Common myeloid progenitor, CD34-positive (primary cell): ENCODE measurements at places on chromosomes 7 and 10.

GRCh38 chr10:31647861-31648260 lies 280.8 kb downstream of the ARHGAP12 start:
- DNase-seq, result no peak

- no peak for DNase-seq
These were observed 3.4 kb downstream of the BAG3 start for GRCh38 chr10:119654540-119654939.

DNA sequence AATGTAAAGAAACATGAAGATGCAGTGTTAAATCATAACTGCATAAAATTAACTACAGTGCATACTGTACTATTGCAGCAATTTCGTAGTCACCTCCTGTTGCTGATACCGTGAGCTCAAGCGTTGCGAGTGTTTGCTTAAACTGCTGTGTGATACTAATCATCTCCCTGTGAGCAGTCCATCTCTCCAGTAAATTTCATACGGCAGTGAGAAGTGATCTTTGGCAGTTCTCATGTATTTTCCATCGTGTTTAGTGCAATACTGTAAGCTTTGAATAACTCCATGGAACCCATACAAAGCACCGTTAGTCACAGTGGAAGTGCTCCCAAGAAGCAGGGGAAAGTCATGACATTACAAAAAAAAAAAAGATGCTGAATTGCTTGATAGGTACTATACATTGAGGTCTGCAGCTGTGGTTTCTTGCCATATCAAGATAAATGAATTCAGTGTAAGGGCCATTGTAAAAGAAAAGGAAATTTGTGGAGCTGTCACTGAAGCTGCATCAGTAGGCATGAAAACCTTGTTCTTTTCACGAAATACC lies 360.4 kb downstream of the EXOC4 start:
- DNase-seq, result no peak

- no peak for DNase-seq
These were observed 30.5 kb downstream of the ACTA2 start for GRCh38 chr10:88922041-88922440.

DNA sequence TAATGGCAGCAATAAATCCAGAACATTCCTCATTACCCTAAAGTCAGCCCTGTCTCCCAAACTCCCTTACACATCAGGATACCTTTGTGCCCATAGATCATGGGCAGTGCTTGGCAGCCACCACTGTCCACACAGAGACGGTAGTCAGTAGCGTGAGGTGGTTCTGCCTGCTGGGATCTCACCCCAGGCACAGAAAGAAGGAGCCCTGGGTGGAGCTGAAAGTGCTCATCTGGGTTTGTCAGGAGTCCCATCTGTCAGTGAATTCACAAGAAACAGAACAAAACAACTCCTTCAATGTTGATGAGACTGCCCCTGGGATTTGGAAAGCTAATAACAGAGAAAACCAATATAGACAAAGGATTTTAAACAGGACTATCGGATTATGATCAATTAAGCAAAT lies 90.2 kb upstream of the PRSS58 start:
- DNase-seq, result no peak

DNA sequence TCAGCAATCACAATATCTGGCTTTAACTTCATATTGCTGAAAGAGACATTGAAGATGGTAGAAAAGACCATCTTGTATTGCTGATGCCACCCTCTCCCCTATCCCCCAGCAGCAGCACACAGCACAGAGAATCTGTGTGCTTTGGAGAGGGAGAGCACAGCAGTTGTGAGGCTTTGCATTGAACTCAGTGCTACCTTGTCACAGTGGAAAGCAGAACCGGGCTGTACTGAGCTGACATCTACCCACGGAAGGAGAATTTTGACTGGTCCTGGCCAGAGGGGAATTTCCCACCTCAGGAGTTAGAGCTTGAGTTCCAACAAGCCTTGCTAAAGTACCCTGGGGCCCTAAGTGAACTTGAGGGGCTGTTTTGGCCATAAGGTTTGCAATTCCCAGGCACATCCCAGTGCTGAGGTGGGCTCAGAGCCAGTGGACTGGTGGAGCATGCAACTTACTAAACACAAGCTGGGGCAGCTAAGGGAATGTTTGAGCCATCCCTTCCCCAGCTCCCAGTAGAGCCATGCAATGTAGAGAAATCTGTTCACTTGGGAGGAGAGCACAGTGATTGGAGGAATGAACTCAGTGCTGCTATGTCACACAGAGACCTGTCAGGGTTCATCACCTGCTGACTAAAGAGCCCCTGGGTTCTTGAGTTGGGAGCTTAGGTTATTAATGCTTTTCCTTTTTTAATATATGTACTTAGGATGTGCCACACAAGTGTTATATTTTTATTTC lies 62.1 kb downstream of the OR13A1 start:
- no peak for DNase-seq

- DNase-seq, result no peak
These were observed 682.1 kb upstream of the NRP1 start for GRCh38 chr10:34016576-34016975.

GRCh38 chr7:42283553-42283952 lies 46.5 kb upstream of the GLI3 start:
- DNase-seq, result no peak

- DNase-seq, result no peak
These were observed 89.3 kb downstream of the GRK5 start for GRCh38 chr10:119296703-119297102.

GRCh38 chr10:7153750-7154149 lies 257.1 kb downstream of the SFMBT2 start:
- DNase-seq, result peak; percentile 5

DNA sequence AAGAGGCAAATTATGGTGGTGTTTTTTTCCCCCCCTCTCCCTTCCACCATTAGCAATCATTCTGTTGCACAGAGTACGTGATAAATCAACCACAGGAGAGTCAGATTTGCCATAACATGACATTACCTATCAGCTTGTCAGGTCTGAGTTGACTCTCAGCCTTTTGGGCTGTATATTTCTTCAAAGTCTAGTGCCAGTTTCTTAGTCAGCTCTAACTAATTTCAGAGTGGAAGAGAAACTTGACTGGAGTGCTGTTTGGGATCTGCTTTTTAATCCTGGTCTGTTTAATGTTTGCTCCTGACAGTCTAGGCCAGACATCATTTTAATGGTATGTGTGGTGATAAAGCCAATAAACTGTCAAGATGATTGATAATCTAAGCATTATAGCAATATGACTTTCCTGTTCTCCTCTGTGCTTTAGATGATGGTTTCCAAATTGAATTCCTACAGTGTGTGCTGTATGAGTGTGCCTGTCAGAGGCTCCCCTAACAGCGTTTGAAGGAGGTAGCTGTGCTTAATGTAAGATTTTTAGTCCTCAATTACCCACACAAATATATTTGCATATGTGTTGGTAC lies 76.9 kb downstream of the LRMDA start:
- DNase-seq, result no peak

- no peak for DNase-seq
These were observed 229.9 kb downstream of the RPS24 start for GRCh38 chr10:78263521-78263988.

DNA sequence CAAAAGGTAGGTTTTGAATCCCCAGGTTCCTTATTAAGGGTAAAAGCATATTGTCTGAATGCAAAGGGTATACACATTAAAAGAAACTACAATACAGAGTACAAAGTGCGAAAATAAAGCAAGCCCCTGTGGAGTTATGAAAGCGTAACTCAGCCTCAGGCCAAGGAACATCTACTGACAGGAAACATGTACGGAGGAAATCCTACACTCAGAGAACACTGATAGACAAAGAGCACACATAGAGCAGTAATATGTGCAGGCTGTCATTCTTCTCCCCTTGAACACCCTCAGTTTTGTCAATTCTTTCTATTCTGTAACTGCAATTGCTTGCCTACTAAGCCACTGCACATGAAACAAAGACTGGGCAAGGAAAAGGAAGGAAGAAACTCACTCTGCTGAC lies 150.2 kb downstream of the DGKB start:
- DNase-seq, result no peak

GRCh38 chr7:1192171-1192676 lies 32.2 kb upstream of the ZFAND2A start:
- DNase-seq, result peak; percentile 77

- DNase-seq, result peak; percentile 55
These were observed 70.9 kb downstream of the GCC1 start for GRCh38 chr7:127514499-127514898.

DNA sequence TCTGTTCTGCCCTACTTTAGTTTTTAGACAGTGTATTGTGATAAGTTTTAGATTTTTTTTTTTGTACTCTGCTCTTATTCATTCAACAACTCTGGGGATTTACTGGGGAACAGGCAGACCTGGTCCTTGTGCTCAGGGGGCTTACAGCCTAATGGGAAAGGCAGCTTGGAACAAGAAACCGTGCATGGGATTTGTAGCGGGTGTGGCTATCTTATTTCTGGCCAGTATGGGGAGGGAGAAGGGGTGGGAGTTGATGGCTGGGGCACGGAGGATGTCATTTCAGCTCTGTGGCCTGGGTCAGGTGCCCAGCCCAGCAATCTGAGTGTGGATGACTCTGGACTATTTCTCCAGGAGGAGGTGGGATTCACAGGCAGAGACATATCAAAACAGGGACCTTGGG lies 47.0 kb downstream of the GRK5 start:
- no peak for DNase-seq

DNA sequence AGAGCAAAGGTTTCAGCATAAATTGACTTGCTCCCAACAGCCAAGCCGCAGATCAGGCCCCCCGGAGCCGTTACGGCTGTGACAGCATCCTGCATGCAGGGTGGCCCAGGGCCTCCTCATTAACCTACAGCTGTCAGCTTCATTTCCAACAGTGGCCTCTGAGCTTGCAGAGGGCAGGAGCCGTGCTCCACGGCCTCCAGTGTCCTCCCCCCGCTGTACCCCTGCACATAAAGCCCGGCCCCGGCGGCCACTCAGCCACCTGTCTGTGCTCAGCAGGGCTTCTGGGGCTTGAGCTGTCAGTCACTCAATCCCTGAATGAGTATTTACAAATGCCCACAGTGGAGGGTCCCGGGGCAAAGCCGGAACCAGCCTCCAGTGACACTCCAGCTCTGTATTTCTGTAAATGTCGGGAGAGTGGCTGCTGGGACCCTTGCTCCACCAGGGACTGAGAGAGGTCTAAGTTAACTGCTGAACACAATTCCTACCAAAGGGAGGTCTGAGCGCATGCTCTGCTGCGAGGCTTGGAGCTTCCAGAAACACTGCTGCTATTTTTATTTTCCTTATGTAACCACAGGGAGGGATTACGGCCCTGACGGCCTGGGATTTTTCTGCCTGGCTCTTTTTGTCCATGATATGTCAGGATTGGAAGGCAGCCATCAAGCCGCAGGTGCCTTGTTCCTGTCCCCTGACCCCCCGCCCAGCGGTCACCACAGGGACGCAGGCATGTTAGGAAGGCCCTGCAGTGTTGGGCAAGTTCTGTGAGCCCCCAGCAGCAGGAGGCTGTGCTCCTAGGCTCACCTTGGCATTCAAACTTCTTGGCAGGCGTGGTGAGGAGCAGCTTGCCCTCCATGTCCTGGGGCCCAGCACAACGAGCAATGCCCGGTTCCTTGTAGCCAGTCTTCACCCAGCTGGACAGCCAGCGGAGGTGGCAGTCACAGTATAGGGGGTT lies 165.0 kb downstream of the SLIT1 start:
- no peak for DNase-seq

DNA sequence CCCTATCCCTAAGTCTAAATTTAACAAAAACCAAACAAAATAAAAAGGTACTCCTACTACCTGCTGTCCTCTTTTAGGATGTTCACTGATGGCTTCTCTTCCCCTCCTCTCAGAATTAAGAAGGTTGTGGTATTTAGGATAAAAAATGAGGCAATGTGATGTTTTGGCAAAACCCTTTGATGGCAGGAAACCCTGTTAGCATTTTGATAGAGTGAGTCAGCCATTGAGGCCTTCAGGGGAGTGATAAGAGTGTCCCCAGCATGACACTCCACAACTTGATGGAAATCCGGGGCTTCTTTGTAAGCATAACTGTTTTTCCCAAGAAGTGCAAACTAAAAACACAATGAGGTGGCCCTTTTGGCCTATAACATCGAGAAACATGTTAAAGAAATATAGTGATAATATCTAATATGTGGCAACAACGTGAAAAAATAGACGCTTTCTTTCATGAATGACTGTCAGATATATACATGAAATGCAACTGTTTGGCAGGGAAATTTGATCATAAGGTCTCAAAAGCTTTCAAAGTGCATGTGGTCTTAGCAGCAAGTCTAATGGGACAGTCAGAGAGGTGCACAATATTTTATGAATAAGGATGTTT lies 55.0 kb downstream of the PRTFDC1 start:
- peak; percentile 81 for DNase-seq

GRCh38 chr10:44284198-44285084 lies 100.5 kb downstream of the CXCL12 start:
- DNase-seq, result no peak

- DNase-seq, result no peak
These were observed 9.2 kb downstream of the SP8 start for GRCh38 chr7:20777377-20778062.

DNA sequence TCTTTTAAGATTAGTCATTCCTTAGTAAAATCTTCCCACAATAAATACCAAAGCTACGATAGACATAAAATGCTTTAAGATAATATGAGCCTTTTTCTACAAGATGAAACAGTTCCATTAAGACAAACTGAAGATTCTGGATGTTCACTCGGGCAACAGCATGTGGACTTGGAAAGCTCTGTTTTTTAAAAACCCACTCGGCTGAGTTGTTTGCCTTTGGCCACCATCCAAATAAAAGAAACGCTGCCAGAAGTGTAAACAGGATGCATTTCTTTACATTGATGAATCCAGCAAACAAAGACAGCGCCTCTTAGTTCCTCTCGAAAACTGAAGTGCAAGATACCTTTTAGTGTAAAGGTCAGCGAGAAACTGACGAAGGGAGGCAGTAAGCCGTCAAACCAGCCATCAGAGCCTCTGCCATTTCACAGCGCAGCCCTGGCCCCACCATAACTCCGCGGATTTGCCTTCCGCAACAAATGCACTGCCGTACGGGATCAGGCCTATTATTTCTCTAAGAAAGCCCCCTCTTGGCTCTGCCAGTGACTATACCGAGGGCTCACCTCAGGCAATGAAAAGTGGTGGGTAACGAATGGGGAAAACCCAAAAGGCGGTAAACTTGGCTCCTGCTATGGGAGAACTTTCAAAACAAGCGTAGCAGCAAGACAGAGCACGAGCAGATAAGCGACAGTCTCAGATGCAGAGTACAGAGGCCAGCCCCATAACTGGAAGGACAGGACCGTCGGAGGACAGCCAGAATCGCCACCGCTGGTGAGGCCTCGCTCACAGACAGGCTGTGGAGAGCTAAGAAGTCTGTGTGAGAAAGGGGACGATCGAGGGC lies 41.4 kb downstream of the GNA12 start:
- no peak for DNase-seq

DNA sequence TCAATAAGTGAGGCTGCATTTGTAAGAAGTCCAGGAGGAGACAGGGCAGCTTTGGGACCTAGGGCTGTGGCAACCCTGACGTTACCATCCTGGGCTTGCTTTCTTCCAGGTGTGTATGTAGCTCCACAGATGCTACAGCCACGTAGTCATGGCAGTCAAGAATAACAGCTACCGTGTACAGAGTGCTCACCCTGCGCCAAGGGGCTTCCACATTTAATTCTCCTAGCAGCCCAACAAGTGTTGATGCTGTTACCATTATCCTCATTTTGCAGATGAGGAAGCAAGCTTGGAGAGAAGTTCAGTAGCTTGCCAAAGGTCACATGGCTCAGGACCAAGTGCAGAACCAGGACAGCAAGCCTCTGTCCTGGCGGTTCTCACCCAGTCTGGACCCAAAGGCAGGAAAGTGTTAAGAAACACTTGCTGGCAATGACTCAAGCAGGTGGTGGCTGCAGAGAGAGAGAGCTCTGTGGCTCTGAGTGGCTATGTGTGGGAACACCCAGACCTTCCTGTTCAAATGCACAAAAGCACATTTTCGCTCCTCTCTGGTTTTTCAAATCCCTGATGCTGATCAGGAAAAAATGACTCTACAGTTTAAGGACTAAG lies 89.8 kb downstream of the CREM start:
- DNase-seq, result peak; percentile 58

GRCh38 chr10:72812753-72813430 lies 80.6 kb upstream of the OIT3 start:
- no peak for DNase-seq
